ENCODE measurements at places on chromosomes 2 and 18.

GRCh38 chr2:134586326-134586965 lies 132.4 kb downstream of the TMEM163 start:
- no peak for DNase-seq

DNA sequence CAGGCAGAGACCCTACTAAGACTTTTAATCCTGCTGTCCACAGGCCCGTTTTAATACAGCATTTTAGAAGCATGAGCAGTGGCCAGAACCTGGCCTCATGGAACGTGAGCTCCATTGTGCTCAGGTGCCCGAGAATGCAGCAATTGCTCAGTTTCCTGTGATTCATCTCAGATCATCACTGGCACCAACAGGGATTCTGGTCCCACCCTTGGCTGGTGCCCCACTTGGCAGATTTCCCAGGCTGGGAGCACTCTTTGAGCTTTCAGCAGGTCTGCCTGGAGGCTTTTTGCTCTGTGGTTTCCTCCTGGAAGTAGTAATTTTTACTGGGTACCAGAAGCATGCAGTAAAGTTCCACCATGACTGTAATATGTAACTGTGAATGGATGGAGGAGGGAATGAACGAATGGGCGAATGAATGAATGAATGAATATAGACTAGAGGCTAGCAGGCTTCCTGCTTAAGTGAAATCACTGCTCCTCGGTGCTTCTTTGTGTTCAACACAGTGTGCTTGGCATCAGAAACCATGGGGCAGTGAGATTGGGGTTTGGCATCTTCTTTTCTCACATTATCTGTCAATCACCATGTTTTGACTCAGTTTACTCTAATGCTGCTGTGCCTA lies 312.9 kb downstream of the PRKCE start:
- peak; percentile 99 for DNase-seq

DNA sequence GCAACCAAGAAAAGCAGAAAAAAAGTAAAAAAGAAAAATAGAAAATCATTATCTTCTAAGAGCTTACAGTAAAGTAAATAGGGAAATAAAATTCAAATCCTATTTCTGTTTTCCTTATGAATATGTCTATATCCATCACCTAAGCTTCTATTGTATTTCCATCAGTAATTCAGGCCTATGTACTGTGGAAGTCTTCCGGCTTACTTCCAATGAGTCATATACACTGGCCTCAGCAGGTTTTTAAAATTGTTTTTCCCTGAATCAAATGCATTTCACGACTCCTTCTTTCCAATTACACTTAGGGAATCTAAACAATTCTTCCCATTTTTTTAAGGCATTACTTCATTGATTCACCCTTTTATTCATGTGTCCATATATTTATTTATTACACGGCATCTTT lies 164.7 kb downstream of the CCDC102B start:
- peak; percentile 58 for DNase-seq

DNA sequence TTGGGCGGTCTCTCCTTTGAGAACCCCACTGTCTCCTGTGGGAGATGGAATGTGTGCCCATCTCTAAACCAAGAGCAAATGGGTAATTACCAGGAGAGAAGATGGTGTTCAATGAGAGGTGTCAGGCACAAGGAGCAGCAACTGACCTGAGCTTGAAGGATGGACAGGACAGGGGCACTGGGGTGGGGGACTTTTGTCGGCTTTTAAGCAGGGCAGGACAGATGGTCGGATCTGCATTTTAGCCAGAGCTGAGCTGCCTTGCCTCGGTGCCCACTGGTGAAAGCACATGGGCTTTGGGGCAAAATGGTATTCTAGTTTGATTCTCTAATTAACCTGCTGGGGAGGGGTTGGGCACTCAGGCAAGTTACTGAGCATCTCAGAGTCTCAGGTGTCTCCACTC lies 98.0 kb downstream of the INHBB start:
- DNase-seq, result no peak

GRCh38 chr2:156448766-156449165 lies 12.6 kb downstream of the GPD2 start:
- DNase-seq, result no peak

- no peak for DNase-seq
These were observed 874.4 kb downstream of the SUCLG1 start for GRCh38 chr2:83584672-83585071.

- DNase-seq, result no peak
These were observed 940.2 kb upstream of the FANCL start for GRCh38 chr2:59181347-59181746.

DNA sequence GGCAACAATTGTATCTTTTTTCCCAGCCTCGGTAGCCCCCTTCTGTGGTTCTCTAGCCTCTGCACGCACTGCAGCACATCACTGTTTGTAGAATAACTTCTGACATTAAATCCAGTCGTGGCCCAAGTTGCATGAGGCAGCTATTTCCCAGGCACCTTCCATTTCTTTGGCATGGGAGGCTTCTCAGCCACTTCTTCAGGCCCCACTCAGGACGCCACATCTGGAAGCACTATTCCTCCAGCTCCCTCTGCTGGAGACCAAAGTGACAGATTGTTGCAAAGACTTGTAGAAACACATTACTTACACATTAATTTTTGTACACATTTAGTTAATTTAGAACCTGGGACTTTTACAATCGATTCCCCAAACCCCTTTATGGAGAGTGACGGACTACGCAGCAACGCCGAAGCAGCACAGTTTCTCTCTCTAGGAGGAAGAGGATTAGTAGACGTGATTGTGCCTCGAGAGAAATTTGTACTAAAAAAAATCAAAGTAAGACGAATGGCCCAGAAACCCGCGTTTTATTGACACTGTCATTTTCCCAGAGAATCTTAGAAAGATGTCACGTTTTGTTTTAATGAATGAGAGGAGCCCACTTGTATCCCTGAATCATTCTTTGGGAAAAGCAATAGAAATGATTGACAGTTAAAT lies 57.8 kb upstream of the RGPD5 start:
- peak; percentile 59 for DNase-seq

GRCh38 chr2:145622285-145622684 lies 1102.4 kb upstream of the ZEB2 start:
- no peak for DNase-seq

DNA sequence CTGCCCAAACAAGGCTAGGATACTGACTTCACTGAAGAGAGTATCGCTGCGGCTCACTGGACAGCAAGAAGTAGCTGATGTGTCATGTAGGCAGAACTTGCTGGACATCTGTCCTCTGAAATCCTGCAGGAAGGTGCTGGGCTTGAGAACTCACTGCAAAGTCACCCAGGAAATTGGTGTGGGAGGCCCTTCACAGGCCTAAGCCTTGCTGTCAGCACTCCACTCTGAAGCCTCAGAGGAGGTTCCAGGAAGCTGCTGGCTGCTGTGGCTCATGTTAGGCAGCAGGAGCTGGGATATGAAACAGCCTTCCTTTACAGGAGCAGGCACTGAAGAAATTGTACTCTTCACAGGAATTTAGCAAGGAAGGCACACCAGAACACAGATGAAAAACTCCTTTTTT lies 88.3 kb upstream of the CCDC68 start:
- peak; percentile 11 for DNase-seq

- DNase-seq, result peak; percentile 87
These were observed 1.5 kb downstream of the IER3IP1 start for GRCh38 chr18:47174545-47175116.

GRCh38 chr18:72783530-72783929 lies 84.3 kb downstream of the NETO1 start:
- DNase-seq, result no peak

DNA sequence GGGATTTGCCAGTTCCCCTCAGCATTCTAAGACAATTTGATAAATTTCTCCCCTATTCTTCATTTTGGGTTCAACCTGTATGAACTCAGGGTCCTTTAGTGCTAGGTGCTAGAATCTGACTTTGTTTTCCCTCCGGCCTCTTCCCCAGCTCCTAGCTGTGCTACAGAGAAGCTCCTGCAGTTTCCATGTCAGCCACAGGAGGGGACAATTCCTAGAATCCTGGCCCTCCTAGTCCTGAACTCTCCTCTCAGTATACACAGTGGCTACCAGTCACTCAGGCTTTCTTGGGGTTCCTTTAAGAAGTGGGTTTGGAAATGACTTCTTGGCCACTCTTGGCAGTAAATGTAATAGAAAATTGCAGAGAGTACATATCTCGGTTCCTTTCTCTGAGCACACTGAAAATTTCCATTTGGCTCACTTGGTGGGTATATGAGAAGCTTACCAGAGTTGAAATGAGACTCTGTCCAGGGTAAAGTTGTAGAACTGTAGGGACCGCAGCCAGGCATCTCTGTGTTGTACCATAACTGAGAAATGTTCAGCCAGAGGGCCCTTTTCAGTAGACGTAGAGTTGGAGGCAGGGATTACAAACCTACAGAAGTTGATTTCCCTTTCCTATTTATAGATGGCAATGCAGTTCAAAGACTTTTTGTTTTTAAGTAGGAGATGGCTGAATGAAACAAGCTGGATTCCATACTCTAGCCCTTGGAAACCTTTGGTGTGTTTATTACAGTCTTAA lies 5.0 kb upstream of the CHST10 start:
- peak; percentile 49 for DNase-seq

DNA sequence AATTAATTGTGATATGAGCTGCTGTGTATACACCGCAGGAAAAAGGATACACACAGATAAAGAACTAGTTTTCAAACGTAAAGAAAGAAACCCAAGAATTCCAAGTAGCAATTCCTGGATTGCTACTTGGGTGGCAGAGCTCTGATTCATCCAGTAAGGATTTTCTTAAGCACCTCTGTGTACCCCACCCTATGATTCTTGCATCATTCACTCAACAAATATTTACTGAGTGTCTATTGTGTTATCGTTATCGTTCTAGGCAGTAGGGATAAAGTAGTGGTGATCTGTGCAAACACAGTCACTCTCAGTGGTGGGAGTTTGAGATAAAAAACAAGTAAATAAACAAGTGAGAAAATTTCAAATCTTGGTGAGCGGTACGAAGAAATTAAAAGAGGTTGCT lies 4.9 kb upstream of the TMEM200C start:
- DNase-seq, result peak; percentile 48

DNA sequence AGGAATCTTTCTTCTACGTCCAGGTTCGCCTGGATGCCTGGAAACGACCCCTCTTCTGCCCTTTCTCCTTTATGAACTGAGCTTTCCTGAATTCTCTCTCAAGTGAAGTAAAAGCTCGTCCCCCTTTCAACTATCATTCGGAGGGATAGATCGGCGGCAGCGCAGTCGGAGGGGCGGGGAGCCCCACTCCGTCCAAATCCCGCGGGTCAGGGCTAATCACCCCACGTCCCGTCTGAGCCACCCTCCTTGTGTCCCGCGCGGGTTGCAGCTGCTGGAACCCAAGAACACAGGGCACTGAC lies 367 bp downstream of the FBXO48 start:
- no peak for DNase-seq

DNA sequence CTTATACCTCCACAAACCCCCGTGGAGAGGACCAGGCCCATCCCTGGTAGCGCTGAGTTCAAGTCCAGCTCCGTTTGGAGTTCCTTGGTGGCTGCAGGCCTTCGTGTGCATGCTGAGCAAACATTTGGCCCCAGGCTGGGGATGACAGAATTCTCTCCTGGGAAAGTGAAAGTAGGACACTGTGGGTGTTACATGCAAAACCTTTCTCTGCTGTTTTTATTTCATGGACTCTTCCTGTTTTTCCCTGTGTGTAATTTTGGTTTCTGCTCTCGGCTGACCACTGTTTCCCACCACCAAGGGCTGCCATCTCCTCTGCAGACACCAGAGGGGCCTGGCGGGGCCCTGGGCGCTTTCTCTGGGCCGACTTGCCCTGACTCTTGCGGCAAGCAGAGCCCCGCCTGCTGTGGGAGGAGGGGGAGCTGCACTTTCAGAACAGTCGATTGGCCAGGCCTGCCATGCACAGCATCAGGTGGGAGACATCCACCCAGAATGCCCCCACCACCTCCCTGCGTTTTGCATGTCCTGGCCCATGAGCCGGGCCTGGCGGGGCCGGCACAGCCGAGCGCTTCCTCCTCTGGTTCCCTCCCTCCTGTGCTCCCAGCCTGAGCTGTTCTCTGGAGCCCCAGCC lies 102.4 kb downstream of the CABLES1 start:
- DNase-seq, result peak; percentile 59

DNA sequence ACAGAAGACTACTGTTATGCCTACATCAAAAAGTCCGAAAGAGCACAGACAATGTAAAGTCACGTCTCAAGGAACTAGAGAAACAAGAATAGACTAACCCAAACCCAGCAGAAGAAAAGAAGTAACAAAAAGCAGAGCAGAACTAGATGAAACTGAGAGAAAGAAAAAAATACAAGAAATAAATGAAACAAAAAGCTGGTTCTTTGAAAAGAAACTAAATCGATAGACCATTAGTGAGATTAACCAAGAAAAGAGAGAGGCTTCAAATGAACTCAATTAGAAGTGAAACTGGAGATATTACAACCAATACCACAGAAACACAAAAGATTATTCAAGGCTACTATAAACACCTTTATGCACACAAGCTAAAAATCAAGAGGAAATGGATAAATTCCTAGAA lies 271.8 kb downstream of the MBD2 start:
- no peak for DNase-seq

GRCh38 chr2:216412022-216412999 lies at the start of gene SMARCAL1:
Gene SMARCAL1 (plus strand): TSS chr2:216412484. CDS start chr2:216414705, 2,221 bp downstream.
- peak; percentile 98 for DNase-seq

GRCh38 chr2:169336695-169337094 lies 25.6 kb downstream of the LRP2 start:
- no peak for DNase-seq

- no peak for DNase-seq
These were observed 61.4 kb upstream of the SLC14A2 start for GRCh38 chr18:45553723-45554388.

DNA sequence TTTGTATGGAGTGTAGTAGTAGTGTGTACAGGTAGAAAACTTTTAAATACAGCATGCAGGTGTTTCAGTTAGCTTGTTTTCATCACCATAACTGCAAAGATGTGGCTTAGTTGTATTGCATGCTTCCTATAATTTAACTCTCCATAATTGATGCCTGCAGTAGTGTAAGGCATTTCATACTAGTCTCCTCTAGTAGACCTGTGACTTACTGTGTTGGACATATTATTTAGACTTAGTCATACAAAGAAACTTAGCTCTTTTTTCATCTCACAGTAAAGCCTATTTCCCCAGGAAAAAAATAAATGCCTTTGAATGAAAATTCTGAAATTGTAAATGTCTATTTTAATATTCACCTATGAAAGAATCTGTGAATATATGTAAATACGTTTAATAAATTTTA lies 52.8 kb upstream of the TWSG1 start:
- DNase-seq, result no peak

GRCh38 chr2:8872821-8873432 lies 35.5 kb upstream of the KIDINS220 start:
- DNase-seq, result peak; percentile 68
